ENCODE measurements at places on chromosomes 1 and 21. TPM values are rescaled to one million over a fixed set of nuclear protein-coding genes. Genes with fewer than 3 reads are reported as not detected.

DNA sequence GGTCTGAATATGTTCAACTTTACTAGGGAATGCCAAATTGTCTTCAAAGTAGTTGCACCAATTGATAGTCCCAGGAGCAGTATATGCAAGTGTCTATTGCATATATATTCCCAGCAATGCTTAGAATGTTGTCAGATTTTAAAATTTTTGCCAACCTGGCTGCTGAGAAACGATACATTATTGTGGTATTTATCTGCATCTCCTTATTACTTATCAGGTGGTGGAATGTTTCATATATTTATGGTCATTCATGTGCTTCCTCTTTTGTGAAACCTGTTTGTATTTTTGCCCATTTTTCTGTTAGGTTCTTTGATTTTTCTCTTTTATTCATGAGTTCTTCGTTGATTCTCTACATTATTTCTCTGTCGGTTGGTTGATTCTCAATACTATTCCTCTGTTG is 39.5 kb downstream of the COLGALT2 start:
- no peak for DNase-seq

The BLACAT1 gene
- total RNA-seq: not detected

The FAM72A gene
- total RNA-seq: 3.7 TPM

The ITGB2 gene
- 0.22 TPM for total RNA-seq

DNA sequence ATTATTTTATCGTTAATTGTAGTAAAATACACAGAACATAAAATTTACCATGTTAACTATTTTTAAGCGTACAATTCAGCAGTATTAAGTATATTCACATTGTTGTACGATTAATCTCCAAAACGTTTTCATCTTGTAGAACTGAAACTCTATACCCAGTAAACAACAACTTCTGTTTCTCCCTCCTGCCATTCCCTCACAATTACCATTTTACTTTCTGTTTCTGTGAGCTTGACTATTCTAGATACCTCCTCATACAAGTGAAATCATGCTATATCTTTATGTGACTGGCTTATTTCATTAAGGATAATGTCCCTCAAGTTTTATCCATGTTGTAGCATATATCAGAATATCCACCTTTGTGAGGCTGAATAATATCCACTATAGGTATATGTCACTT is 156.8 kb downstream of the ST6GALNAC3 start:
- no peak for DNase-seq

- DNase-seq: peak; percentile 28
These were observed 119.1 kb downstream of the USP25 start for GRCh38 chr21:15848634-15849560.

The CENPS gene
- total RNA-seq: 6.3 TPM

GRCh38 chr1:78472851-78473496 is 17.8 kb upstream of the PTGFR start:
- no peak for DNase-seq

DNA sequence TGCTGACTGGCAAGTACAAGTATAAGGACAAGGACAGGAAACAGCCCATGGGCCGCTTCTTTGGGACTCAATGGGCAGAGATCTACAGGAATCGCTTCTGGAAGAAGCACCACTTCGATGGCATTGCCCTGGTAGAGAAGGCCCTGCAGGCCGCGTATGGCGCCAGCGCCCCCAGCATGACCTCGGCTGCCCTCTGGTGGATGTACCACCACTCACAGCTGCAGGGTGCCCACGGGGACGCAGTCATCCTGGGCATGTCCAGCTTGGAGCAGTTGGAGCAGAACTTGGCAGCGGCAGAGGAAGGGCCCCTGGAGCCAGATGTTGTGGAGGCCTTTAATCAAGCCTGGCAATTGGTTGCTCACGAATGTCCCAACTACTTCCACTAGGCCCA is 32.0 kb downstream of the SLC16A1 start:
- no peak for DNase-seq

GRCh38 chr1:61638296-61638695 is 86.6 kb downstream of the TM2D1 start:
- no peak for DNase-seq

GRCh38 chr1:209249280-209249670 is 334.2 kb upstream of the CAMK1G start:
- DNase-seq: no peak

- DNase-seq: no peak
These were observed 42.1 kb downstream of the LRRC8B start for GRCh38 chr1:89566761-89567174.

GRCh38 chr1:55213885-55214211 is 1.3 kb downstream of the USP24 start:
- no peak for DNase-seq

DNA sequence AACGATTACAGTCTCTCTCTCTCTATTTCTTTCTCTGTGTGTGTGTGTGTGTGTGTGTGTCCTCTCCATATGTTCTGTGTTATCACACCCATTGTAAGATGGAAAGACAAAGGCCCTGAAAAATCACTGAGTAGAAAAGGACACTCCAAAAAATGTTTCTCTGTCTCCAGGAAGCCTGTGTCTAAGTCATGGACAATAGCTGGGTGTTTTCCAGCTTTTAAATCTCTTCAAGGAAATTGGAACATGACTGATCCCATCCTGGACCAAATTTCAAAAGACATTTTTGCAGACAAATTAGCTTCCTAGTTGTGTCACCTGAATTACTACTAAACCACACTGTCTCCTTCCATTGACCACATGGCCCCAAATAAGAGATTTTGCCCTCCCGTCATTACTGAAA is 31.0 kb upstream of the LMX1A start:
- DNase-seq: no peak

DNA sequence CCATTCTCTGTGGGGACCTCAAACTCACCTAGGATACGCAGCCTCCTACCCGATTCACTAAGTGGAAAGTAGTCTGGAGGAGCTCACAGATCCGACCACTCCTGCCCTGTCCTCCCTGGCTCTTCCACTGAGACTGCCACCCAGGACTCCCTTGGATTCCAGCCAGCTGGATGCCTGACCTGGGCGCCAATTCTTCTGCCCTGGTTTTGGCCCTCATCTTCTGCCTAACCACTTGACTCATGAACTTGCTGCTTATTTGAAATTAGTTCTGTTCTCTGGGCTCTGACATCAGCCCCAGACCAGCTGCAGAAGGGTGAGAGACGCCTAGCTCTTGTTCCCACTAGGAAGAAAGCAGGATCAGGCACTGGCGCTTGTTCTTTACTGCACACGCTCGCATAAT is 48.9 kb downstream of the SLC35D1 start:
- DNase-seq: no peak

DNA sequence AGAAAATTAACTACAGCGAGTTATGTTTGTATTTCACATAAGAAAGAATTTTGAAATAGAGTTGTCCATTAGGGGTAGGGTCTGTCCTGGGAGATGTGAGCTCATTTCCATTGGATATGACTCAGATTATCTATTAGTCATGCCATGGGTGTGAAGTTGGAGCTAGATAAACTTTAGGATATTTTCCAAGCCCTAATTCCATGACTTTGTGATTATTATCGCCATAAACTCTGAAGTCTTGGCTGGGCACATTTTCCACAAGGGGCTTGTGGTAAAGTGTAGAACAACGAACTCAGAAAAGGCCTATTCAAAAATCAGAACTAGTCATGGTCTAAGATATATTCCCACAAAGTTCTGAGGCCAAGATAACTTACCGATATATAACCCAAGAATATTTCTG is 396.6 kb downstream of the DPYD start:
- no peak for DNase-seq

DNA sequence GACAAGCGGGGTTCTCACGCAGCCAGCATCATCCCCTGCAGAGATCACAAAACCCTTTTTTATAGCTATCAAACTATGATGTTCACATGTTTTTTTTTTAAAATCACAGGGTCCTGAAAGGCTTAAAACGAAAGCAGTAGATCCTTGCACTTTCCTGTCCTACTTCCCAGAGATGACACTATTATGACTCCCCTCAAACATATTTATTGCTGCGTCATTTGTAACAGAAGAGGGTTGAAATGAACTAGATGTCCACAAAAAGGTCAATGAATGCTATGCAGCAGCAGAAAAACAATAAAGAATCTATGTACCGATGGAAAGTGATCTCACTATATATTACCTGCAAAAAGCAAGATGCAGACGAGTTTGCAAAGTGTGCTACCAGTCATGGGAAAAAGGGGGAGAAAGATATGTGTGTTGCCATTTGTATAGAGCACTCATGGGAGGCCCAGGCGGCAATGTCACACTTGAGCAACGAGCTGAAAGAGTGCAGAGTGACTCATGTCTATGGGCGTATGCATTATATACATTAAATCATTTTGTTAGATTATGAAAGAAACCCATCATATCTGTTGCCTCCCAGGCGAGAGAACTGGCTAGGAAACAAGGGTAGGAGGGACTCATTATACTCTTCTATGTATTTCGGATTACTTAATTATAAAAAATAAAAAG is 68.9 kb upstream of the PARP1 start:
- DNase-seq: no peak

The TMEM52 gene
- total RNA-seq: 0.20 TPM

DNA sequence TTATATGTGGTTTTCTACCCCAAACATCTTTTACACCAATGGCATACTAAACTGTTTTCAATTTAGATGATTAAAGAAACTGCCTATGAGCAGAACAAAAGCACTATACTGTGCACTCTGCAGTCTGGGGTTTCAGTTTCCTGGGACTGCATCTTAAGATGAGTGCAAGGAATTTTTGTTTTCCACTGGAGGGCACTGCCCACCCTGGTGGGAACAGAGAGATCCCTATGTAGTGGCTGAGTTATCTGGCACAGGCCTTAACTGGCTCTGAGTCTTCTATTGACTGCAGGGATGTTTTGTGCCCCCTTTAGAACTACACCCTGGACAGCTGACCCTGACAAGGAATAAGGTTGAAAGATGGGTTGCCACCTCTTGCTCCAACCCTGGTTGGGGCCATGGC is 12.0 kb downstream of the PROK1 start:
- no peak for DNase-seq

The VASH2 gene
- under 0.01 TPM for total RNA-seq

GRCh38 chr1:61322769-61323168 is 240.4 kb downstream of the NFIA start:
- DNase-seq: no peak

- no peak for DNase-seq
These were observed 39.1 kb upstream of the ECE1 start for GRCh38 chr1:21329209-21329844.

Measured in lung microvascular endothelial cell (primary cell).